ENCODE measurements at places on chromosomes 16 and 17.

DNA sequence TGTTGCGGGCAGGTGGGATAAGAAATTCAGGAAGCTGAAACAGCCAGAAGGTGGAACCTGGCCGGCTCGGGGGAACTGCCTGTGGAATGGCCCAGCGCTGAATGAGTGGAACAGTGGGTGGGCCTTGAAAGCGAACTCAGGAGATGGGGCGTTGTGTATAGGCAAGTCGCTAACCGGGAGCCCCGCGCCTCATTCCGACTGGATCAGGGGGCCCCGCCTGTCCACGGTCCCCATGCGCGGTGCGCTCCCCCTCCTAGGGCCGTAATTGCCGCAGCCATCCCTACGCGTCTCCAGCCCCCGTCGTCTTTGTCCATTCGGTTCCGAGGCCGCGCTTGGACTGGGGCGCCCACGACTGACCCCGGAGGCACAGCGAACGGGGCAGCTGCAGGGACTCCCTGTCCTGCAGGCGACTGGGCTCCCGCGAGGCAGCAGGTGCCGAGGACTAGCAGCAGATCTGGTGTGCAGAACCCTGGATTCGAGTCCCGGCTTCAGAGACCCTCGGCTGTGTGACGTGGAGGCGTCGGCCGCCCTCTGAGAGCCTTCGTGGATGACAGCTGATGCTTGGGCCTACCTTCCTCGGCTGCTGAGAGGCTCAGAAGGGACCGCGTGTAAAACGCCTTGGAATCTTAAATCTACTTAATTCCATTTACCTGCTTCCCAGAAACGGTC lies 10.9 kb upstream of the CA4 start:
- DNase-seq, result no peak

GRCh38 chr17:45168991-45169752 lies 7.5 kb downstream of the HEXIM2 start:
- DNase-seq, result no peak

DNA sequence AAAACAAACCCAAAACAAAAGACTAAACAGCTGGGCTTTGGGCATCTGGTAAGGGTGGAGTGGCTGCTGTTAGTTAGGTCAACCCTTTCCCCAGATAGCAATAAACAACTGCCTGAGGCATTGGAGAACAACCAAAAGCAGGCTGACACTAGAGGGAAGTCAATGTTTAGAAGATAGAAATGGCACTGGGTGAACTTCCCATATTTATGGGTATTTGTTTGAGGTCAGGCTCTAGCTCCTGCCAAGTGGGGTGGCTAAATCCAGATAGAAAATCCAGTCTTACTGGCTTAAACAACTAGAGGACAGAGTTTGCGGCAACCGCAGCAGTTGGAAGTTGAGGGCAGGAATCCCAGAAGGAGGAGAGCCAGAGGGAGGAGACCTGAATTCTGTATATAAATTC lies 79.4 kb downstream of the SDK2 start:
- DNase-seq, result no peak

DNA sequence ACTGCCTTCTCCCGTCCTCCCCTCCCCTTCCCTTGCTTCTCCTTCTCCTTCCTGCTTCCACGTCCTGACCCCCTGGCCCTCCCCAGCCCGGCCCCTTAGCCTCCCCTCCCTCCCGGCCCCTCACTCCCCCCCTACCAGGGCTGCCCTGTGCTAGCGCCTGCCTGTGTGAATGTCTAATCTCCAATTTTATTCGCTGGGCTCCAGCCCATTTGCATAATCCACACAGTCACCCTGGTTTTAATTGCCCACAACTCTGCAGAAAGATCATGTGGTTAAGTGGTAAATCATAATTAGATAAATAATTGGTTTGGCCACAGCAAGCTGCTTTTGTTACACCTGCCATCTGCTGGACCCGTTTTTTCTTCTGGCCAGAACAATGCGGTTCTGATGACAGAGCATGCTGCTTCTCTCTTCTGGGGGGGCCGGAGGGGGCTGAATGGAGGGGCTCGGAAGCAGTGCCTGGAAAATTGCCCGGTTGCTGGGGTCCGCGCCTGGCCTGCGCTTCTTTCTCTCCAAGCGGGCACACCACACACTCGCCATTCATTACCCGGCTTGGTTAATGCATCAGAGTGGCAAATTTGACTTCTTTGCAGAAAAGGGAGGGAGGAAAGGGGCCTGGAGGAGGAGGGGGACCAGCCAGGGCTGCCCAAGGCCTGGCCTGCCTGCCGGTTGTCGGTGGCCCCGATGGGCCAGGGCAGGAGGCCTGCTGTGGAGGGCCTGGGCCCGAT lies 19.5 kb upstream of the GSE1 start:
- no peak for DNase-seq

DNA sequence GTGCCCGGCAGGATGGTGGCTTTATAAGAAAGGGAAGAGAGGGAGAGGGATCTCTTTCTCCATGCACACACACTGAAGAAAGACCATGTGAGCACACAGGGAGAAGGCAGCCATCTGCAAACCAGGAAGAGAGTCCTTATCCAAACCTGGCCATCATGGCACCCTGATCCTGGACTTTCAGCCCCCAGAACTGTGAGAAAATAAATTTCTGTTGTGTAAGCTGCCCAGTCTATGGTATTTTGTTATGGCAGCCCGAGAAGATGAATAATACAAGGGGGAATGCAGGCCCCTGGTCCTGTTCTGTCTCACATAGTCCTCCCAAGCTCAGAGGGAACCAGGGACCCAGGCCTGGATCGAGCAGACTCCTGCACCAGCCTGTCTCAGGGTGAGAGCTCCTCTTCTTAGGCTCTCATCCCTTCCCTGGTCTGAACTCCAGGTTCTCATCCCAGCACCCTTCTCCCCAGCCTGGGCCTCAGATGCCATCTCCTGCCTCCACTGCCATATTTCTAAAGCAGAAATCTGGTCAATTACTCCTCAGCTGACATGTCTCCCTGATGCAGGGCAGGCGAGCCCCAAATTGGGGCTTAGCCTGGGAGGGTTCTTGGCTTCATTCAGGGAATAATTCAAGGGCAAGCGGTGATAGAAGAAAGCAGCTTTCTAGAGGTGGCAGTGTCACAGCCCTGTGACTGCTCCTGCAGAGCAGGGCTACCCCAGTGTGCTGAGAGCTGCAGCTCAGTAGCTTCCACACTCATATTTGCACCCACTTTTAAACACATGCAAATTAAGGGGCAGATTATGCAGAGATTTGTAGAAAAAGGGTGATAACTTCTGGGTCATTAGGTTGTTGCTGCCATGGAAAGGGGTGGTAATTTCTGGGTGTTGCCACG lies 28.8 kb downstream of the IGFBP4 start:
- no peak for DNase-seq

- no peak for DNase-seq
Observed at GRCh38 chr16:50248845-50249244, 17.5 kb upstream of the ADCY7 start.

GRCh38 chr16:51175081-51175480 lies 24.0 kb upstream of the SALL1 start:
- no peak for DNase-seq

DNA sequence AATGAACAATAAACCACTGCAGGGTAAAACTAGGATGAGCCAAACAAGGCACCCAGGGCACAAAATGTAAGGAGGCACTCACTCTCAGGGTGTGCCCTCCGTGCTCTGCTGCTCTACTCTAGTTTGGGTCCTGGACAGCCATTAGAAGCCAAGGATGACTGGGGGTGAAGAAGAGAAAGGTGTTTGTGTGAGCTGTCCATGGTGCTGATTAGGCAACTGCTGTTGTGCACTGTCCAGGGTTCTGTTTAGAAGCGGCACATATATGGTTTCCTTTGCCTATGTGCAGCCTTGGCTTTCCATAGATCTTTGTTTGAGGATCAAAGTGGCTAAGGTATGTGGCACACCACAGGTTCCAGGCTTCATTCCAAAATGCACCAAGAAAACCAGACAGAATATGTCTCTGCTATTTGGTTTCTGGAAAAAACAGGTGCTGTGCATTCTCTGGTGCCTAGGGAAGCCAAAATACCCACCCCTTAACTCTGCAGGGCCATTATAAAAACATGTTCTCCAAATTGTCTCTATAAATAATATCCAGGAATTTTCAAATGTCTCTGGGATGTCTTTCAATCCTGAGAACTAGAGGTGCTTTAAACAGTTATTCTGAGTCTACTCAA lies 123.5 kb downstream of the CBLN1 start:
- no peak for DNase-seq

- DNase-seq, result no peak
Observed at GRCh38 chr17:40180694-40181093, 3.4 kb downstream of the RAPGEFL1 start.

GRCh38 chr16:79253100-79253631 lies 347.4 kb downstream of the MAF start:
- no peak for DNase-seq

DNA sequence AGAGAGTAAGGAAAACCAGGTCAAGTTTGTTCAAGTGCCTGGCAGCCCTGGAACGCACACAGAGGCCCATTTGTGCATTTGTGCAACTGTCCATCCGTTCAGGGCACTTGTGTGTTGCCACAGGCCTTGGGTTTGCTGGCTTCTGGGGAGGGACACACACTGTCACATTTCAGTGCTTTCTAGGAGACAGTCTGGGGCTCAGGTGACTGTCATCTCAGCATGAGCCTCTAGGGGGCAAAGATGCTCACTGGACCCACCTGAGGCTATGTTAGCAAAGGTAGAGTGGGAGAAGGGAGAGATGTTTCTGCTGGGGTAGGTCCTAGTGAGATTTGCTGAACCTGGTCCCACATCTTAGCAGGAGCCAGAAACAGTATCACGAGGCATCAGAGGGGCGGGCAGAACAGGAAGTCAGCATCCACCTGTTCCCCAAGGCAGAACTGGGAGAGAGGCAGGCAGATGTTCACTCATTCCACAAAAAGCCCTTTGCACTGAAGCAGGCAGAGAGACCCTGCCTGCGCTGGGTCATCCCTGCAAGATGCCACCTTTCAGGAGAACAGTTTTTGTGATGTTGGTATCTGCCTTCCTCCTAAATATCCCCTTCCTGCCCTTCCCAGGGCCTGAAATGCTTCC lies 48.5 kb downstream of the RAI1 start:
- no peak for DNase-seq

GRCh38 chr17:8856869-8857575 lies 10.5 kb downstream of the PIK3R6 start:
- DNase-seq, result no peak

DNA sequence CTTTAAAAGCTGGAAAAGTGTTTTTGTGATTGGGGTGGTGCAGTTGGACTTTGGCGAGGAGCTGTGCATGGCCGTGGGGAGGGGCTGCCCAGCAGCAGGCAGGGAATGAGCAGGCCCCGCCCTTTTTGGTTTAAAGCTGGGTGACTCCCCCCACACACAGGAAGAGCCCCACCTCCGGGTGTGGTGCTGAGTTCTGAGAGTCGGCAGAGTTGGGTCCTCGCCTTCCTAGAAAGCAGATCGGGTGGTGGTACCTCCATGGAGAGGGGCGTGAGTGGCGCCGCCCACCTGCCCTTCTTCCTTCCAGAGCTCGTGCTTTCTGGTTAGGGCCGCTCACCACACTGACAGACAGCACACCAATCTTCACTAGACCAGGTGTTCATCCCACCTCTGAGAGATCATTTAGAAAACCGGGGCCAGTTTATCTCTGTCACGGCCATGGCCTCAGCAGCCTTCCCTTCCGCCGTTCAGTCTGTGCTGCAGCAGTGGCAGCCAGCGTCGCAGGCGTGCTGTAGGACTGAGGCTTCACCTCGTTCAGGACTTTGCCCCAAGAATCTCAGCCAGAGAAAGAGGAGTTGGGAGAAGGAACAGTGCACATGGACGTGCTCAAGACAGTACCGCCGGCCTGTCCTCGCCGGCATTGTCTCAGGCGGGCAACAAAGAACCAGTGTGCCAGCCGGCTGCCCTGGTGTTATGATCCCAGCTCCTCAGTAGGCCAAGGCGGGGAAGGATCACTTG lies 144.0 kb upstream of the CHMP6 start:
- DNase-seq, result peak; percentile 72

- no peak for DNase-seq
Observed at GRCh38 chr17:34299027-34299426, 13.5 kb downstream of the CCL11 start.

- DNase-seq, result no peak
Observed at GRCh38 chr17:78986649-78987328, 7.1 kb upstream of the LGALS3BP start.

GRCh38 chr16:6032438-6032837 lies 934.8 kb upstream of the EEF2KMT start:
- DNase-seq, result no peak

- DNase-seq, result no peak
Observed at GRCh38 chr17:35801583-35802224, 6.3 kb upstream of the MMP28 start.

Measured in stimulated activated CD8-positive, alpha-beta memory T cell treated with anti-CD3 and anti-CD28 coated beads, Interleukin-15, amount 100 ng/mL, for 48 hours (primary cell).